ENCODE measurements at places on chromosomes 5 and 9.

DNA sequence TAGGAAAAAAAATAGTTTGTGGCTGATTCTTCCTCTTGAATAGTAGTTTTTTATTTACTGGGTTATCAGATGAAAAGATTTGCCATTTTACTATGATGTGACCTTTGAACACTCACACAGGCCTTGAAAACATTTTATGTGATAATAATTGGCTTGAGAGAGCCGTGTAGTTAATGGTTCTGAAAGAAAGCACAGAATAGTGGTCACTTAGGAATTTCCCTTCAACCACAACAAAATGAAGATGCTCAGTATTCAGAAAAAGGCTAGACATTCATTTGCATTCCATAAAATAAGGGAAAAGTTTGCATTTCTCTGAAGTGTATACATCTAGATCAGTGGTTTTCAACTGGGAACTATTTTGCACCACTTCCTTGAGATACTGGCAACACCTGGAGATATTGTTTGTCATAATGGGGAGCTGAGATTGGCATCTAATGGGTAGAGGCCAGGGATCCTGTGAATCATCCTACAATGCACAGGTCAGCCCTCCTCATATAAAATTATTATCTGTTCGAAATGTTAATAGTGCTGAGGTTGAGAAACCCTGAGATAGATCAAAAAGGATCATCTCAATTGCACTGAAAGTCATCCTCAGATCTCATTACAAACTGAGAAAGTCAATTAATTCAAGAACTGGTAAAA lies 446.4 kb upstream of the CCNG1 start:
- no peak for DNase-seq

GRCh38 chr5:1934801-1935429 lies 52.2 kb upstream of the IRX4 start:
- no peak for DNase-seq

DNA sequence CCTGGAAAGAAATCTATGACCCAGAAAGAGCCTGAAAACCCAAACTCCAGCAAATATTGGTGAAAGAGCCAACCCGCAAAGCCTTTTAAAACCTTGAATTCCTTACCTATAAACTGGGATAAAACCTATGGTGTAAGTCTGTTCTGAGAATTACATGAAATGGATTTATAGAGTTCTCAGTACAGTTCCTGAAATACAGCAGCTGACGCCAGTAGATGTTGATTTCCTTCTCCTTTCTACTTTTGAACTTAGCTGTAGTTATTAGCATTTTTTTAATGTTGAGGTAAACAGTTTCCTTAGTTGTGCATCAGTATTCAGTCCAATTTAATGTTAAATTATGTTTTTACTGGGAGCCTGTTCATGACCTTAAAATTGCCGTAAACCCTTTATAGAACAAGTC lies 3.7 kb downstream of the SPIN1 start:
- DNase-seq = no peak

- no peak for DNase-seq
These were observed 94.4 kb downstream of the RMI1 start for GRCh38 chr9:84075004-84075403.

DNA sequence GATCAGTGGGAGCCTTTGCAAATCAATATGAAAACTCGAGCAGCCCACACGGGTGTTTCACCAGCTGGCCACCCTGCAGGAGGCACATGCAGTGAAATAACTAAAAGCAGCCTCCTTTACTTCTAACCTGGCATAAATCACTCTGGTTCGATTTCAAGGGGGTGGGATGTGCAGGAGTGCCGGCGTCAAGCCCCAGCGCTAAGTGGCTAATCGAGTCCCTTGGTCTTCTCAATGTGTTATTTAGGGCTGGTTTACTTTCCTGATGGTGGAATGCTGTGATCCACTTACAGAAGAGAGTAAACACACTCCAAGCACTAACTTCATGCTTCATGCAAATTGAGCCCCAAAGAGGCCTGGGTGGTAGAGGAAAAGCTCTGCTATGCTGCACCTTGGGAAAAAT lies 109.4 kb downstream of the TMEM174 start:
- DNase-seq = no peak

DNA sequence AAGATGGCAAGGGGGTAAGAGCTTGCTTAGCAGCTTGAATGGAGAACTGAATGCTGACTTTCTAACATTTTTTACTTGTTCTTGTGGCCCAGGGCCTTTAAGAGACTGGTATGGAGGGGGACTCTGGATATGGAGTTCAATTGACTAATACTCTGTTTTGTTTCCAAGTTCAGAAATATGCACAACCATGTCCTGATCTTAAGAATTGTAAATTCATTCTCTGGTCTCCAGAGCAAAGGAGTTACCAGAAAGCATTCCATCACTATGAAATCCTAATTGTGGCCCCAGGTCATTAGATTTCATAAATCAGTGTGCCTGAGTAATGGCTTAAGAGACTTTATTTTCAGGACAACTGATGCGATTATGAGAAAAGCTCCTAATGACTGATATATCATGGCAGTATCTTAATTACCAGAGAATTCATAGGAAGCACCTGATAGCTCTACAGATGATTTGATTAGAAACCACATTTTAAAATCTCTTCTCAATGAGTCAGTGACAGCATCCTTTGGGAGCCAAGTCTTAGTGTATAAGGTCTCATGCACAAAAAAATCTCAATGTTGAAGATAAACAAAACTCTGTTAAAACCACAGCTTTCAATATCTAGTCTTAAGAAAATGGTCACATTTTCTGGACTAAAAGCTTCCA lies 613.6 kb upstream of the KLF4 start:
- no peak for DNase-seq

- no peak for DNase-seq
These were observed 4.1 kb downstream of the SLC1A1 start for GRCh38 chr9:4494332-4494731.

DNA sequence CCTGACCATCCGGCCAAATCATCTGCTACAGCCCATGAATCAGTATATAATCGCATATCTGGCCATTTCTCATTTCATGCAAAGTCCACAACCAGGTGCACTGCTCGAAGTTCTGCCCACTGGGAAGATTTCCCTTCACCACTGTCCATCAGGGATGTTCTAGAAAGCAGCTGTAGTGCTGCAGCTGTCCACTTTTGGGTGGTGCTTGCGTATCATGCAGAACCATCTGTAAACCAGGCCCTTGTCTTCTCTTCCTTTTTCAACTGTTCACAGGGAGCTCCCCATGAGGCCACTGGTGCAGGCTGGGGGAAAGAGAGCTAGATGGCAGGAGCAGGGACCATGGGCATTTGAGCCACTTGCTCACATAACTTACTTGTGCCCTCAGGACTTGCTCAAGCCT lies 7.4 kb upstream of the ADAMTS6 start:
- DNase-seq = no peak

DNA sequence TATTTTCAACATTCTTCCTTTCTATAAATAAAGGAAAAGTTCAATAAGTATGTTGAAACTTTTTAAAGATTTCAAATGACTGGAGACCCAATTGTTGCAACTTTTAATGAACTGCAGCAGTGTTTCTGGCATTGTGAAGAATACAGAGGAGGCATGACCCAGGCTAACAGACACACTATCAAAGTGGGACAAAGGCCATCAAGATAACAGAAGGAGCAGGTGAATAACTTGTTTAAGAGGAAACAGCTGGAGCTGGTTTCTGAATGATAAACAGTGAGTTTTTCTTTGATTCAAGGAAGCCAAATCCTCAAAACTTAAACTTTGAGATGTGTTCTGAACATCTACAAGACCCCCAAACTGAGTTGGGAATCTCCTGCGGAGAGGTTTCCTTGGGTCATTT lies 734.6 kb downstream of the TLR4 start:
- no peak for DNase-seq

- no peak for DNase-seq
These were observed 367.1 kb upstream of the PDE4D start for GRCh38 chr5:60260658-60261057.

DNA sequence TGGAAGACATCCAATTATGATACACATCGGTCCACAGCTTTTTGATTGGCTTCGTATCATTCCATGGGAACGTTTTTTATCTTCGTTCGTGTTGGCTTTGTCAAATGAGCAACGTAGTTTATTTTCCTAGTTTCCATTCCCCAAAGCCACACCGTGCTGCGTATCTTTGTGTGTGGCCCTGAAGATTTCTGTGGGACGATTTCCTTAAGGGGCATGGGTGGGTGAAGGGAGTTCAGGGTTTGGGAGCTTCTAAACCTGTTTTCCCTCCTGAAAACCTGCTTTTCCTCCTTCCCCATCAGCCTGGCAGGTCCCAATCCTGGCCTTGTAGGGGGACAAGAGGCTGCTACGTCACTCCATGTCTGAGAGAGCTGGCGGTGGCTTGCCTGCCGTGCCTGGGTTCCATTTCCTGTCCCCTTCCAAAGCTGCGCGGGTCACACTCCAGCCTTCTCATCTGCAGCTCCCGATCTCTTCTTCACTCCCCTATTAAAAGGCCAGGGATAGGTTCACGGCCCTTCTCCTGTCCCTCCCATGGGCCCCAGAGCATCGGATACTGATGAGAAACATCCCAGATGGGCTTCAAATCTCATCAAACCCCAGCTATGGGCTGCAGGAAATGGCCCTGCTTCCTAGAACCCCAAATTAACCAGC lies 23.5 kb upstream of the ASS1 start:
- DNase-seq = no peak

- no peak for DNase-seq
These were observed 20.6 kb upstream of the ZFYVE16 start for GRCh38 chr5:80387063-80387768.

GRCh38 chr9:113872485-113873143 lies 3.5 kb upstream of the ZNF618 start:
- DNase-seq = no peak

GRCh38 chr9:132049900-132050299 lies 29.8 kb downstream of the MED27 start:
- no peak for DNase-seq

GRCh38 chr9:95494022-95494415 lies 22.8 kb downstream of the PTCH1 start:
- DNase-seq = no peak

DNA sequence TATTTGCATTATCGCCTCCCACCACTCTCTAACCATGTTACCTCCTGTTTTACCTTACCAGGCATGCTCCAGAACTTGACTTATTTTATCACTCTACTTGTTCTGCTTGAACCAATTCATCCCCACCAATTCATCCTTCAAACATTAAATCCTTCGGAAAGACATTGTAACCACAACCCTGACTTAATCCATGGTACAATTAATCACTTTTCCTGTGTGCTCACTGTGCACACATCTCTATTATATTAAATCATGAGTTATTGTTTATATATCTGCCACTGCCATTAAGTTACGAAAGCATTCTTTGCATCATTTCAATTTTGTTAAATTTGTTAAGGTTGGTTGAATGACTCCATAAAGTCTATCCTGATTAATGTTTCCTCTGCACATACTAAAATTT lies 7.4 kb upstream of the C5orf46 start:
- DNase-seq = no peak

GRCh38 chr9:97468658-97469448 lies 32.6 kb upstream of the TMOD1 start:
- peak; percentile 35 for DNase-seq

GRCh38 chr9:128092199-128092977 lies 24.4 kb downstream of the SLC25A25 start:
- DNase-seq = no peak

DNA sequence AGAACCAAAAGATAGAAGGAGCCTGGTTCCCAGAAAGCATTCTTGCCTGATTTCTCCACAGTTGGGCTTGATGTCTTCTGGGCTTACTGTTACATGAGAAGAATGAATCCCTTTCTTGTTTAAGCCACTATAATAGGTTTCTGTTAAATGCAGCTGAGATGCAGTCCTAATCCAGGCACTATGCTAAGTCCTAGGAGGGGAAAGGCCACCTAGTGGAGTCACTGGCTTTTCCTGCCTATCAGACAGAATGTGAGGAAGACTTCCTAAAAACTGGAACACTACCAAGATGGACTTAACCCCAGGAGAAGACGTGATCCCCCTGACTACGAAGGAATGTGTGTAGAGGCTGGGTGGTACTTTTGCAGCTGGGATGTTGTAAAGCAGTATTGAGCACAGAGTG lies 34.3 kb upstream of the FSD1L start:
- DNase-seq = no peak

DNA sequence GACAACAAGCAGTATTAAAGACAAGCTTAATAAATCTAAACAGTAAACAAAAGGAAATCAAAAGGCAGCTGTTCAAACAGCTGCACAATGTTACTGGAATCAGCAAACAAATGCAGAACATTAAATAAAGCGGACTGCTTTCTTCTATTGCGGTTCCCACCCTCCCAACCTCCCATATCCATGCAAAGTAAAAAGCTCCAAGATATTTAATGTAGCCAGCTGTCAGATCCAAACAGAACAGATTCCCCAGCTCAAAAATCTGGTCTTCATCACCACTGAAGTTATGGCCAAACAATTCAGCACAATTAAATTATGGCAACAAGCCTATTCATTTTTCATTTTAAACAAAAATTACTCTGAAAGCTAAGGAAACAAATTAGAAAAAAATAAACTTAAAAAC lies 75.9 kb downstream of the SLC38A9 start:
- no peak for DNase-seq

GRCh38 chr9:81669041-81669651 lies 20.2 kb downstream of the TLE1 start:
- DNase-seq = no peak

GRCh38 chr5:60295423-60295822 lies 401.9 kb upstream of the PDE4D start:
- DNase-seq = no peak

DNA sequence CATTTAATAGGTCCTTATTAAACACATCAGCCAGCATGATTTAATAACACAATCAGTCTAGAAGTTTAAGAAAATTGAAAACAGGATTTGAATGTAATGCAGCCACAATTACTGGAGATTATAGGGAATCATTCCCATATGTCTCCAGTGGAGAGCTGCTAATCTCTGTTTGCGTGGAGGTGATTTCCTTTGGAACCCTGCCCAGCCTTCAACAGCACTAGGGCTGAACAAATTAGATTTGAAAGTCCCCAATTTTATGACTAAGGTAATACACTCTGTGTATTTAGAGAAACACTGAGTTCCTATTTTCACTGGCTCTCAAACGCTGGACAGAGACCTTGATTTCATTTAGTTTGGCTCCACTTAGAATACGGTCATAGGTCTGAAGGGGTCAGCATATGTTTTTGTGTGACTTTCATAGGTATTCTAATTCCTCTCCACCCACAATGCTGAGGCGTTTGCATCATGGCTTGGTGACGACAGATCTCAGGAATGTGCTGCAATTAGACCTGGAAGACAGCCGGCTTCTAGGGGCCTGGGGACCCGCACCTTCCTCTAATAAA lies 508.3 kb downstream of the EBF1 start:
- DNase-seq = no peak

DNA sequence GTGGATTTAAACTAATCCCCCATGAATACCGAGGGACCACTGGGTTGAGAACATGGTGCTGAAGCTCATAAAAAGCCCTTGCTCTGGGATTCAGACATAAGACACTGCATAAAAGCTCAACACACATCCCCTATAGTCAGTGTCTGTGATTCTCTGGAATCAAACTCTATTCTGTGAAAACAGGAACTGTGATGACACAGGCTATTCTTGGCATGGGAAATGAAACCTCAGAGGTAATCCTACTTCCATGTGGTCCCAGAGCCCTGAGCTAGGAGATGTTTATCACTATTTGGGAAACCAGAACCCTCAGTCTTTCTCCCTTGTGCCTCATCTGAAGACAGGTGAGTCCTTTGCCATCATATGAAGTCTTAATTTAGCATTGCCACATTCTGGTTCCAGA lies 135.4 kb upstream of the PRSS3 start:
- DNase-seq = no peak

- DNase-seq = no peak
These were observed 4.2 kb downstream of the WWC1 start for GRCh38 chr5:168295574-168296201.
